ENCODE measurements at places on chromosomes 7 and 10. TPM values are rescaled to one million over a fixed set of nuclear protein-coding genes. Genes with fewer than 3 reads are reported as not detected.

Gene RBP3
- total RNA-seq, result not detected

DNA sequence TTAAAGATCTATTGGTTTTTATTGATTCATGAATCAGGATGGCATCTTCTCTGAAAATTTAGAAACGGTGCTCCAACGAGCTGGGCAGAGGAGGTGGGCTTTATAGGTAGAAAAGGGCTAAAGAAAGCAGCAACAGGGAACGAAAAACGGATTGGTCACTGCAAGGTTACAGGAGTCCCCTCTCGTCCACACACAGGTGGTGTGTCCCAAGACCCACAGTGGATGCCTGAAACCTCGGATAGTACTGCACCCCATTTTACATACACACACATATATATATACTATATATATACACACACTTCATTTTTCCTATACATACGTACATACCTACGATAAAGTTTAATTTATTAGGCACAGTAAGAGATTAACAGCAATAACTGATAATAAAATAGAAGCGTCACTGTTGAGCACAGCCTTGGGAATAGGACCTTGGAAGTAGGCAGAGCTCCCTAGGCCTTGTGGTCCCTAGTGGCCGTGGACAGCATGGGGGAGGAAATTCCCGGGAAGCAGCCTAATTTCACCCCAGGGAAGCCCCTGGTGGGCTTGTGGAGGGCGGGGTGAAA, 737 bp upstream of the NUB1 start:
- no peak for ATAC-seq

Gene SUN3
- 0.50 TPM for total RNA-seq

- ATAC-seq, result no peak
These were observed 124.4 kb downstream of the TACC2 start for GRCh38 chr10:122113161-122113944.

- ATAC-seq, result no peak
These were observed 5.5 kb upstream of the VGF start for GRCh38 chr7:101170617-101171441.

- no peak for ATAC-seq
These were observed 21.9 kb upstream of the ZNF488 start for GRCh38 chr10:47405857-47406547.

Gene ZCCHC24
- 1.3 TPM for total RNA-seq

Gene TUBAL3
- not detected for total RNA-seq

GRCh38 chr10:17578603-17579002, 38.6 kb downstream of the HACD1 start:
- no peak for ATAC-seq

Gene TMEM236
- total RNA-seq, result 0.30 TPM

Gene HELLS
- total RNA-seq, result 189 TPM

Gene FAM13C
- 1.3 TPM for total RNA-seq

- no peak for ATAC-seq
These were observed 66.1 kb upstream of the AQP1 start for GRCh38 chr7:30845426-30846135.

All from activated T-helper 17 cell treated with anti-CD3 and anti-CD28 coated beads, Interleukin-2, amount 50 U/mL, for 72 hours (primary cell).